ENCODE measurements at places on chromosomes 4 and X. TPM values are rescaled to one million over a fixed set of nuclear protein-coding genes. Genes with fewer than 3 reads are reported as not detected.

Gene TKTL1
- total RNA-seq = not detected

Gene PDGFRA
- total RNA-seq = 45.8 TPM

Gene TCP11X2
- total RNA-seq = not detected

Gene TACR3
- not detected for total RNA-seq

GRCh38 chr4:73985528-73985852 is 2.5 kb downstream of the PPBP start:
- no peak for DNase-seq
- H3K27ac ChIP-seq = no peak overlapping the region
- H3K4me1 ChIP-seq = peaks cover 5% of the 10 kb centered on the region
- H3K4me3 ChIP-seq = no peak overlapping the region

DNA sequence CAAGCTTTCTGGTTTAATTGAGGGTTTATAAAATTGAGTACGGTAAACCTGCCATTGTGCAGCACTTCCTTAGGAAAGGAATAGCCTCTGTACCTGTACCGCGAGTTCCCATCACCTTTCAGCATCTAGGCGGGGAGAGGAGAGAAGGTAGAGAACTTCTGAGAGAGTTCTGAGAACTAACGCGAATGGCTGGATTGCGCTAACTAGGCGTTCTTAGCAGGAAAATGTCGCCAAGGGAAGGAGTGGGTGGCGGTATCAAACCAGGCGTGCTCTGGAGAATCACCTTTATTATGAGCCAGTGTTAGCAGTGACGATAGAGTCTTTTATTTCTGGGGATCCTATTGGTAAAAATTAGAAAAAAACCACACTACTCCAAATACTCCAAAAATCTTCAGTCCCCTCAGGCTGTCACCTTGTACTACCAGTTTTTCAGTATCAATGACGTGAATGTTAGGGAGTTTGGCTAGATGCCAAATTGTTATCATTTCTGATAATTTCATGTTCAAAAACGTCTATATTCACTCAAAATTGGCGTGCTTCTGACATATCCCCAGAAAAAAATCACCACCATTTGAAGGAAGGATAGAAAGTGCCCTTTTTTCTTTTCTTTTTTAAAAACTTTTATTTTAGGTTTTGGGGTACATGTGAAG is 1.4 kb downstream of the UGT8 start:
- peaks cover 18% of the 10 kb centered on the region for H3K4me1 ChIP-seq
- no peaks in the 10 kb centered on the region for H3K27me3 ChIP-seq
- H3K4me3 ChIP-seq = peak overlapping the region; percentile 54
- no peak for DNase-seq
- no peaks in the 10 kb centered on the region for H3K36me3 ChIP-seq

DNA sequence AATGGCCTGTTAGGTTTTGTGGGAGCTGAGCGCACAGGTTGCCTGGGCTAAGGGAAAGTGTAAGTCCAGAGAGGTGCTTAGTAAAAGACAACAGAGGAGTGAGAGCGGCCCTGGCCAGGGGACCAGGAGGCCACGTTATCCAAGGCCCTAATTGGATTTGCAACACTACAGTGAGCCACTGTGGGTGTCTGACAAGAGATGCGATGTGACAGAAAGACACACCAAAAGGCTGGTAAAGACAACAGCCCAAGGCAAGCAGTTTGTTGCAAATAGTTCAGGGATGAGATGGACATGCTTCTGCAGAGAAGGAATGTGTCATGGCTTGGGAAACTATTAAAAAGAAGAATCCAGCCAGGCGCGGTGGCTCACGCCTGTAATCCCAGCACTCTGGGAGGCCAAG is 162.7 kb upstream of the KIT start:
- no peaks in the 10 kb centered on the region for H3K36me3 ChIP-seq
- no peak overlapping the region for H3K27ac ChIP-seq
- H3K27me3 ChIP-seq = no peaks in the 10 kb centered on the region
- no peak overlapping the region for H3K4me3 ChIP-seq
- H3K4me1 ChIP-seq = no peaks in the 10 kb centered on the region
- DNase-seq = no peak

GRCh38 chr4:8664031-8664805 is 71.7 kb downstream of the CPZ start:
- DNase-seq = no peak
- H3K27ac ChIP-seq = no peak overlapping the region
- H3K36me3 ChIP-seq = no peaks in the 10 kb centered on the region
- H3K4me3 ChIP-seq = no peak overlapping the region
- H3K4me1 ChIP-seq = no peaks in the 10 kb centered on the region

GRCh38 chr4:38292529-38292928 is 332.3 kb downstream of the PTTG2 start:
- no peak overlapping the region for H3K4me3 ChIP-seq
- DNase-seq = no peak
- no peak overlapping the region for H3K27ac ChIP-seq
- no peaks in the 10 kb centered on the region for H3K4me1 ChIP-seq

DNA sequence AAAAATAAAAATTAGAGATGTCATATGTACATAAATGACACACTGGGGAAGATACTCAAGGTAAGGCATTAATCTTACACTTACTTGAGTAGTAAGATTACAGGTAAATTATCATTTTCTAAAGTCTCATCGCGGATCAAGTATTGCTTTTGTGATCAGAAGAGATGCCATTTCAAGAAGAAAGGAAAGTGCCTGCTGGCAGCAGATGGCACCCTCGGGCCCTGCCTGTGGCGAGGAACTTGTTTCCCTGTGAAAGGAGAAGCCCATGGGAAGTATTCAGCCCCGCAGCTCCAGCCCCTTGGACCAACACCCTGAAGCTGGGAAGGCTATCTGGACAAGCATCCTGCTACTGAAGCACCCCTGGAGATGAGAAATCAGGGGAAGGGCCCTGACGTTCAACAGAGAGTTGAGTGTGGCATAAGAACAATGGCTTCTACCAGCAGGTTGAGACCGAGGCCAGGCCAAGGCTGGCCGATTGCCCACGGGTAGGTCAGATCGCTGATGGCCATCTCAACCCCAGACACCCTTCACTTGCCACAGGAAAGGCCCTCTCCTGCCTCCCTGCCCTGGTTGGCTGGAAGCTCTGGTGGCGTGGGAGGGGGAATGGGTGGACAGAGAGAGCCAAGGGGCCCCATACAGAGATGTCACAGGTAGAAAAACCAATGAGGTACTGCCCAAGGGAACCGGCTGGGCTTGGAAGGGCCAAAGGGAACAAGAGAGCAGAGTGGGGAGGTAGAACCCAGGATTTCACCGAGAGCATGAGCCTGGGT is 18.8 kb upstream of the MXD4 start:
- H3K4me3 ChIP-seq = no peak overlapping the region
- no peaks in the 10 kb centered on the region for H3K4me1 ChIP-seq
- H3K36me3 ChIP-seq = no peaks in the 10 kb centered on the region
- DNase-seq = no peak

GRCh38 chrX:148380650-148381561 is 119.5 kb upstream of the AFF2 start:
- H3K27me3 ChIP-seq = no peaks in the 10 kb centered on the region
- no peak overlapping the region for H3K27ac ChIP-seq
- DNase-seq = no peak
- H3K4me1 ChIP-seq = no peaks in the 10 kb centered on the region
- peak overlapping the region; percentile 23 for H3K4me3 ChIP-seq

GRCh38 chrX:145865082-145865481 is 47.5 kb downstream of the SLITRK2 start:
- no peaks in the 10 kb centered on the region for H3K4me1 ChIP-seq
- H3K27ac ChIP-seq = no peak overlapping the region
- no peak overlapping the region for H3K4me3 ChIP-seq
- no peaks in the 10 kb centered on the region for H3K36me3 ChIP-seq
- no peaks in the 10 kb centered on the region for H3K27me3 ChIP-seq

Data from esophagus squamous epithelium (tissue), 5 donors.